HFF-Myc (cell line): ENCODE measurements at places on chromosomes 5 and 9.

DNA sequence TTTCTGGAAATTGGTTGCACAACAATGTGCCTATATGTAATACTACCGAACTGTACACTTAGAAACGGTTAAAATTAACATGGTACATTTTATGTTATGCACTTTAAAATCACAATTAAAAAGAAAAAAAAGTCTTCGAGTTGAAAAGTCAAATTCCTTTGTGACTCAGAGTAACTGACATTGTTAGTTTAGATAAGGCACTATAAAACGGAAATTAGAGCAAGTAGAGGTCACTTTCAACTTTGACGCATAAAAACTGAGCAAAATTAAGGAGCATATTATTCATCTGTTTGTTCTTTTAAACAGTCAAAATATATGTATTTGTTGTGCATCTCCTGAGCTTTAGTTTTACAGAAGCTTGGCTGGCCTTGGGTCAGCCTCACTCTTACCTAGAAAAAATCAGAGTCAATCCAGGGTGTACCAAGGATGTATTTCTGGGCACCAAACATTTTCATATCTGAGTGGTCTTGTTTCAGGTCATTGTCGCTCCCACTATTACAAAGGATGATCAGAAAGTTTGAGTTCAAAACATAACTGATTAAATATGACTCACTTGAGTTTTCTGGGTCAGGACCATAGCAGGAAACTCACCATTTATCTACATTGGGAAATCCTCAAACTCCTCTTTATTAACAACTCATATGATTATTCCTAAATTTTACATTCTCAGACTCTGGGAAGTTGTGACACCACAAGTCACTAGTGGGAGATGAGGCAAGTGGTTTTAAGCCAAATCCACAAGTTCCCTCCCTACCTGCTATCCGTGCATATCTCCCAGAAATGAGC, 160.6 kb downstream of the CCDC192 start:
- DNase-seq, result no peak

GRCh38 chr9:132877824-132878694, at the start of gene AK8:
Gene AK8, minus strand, starts transcription at chr9:132878284. Its CDS starts 29 bp downstream, at chr9:132878255.
- peak; percentile 12 for DNase-seq

DNA sequence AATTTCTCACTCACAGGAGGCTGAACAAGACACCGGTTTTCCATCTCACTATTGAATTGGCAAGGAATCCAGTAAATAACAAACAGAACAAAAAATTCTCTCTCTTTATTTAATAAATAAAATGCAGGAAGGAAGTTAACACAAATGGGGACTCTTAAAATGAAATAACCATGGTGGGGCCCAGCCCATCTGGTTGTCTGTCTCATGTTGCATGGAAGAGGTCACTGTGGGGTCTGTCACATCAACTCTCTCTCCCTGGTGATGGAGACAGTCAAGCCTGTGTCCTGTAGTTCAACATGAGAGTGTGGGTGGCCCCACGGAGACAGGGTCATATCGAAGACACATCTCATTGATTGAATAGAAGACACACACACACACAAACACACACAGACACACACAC, 297.7 kb downstream of the IRX2 start:
- DNase-seq, result no peak

- no peak for DNase-seq
These were observed 318.8 kb downstream of the DNAH5 start for GRCh38 chr5:13625616-13626198.

- no peak for DNase-seq
These were observed 22.5 kb downstream of the TRPM6 start for GRCh38 chr9:74865177-74865576.

DNA sequence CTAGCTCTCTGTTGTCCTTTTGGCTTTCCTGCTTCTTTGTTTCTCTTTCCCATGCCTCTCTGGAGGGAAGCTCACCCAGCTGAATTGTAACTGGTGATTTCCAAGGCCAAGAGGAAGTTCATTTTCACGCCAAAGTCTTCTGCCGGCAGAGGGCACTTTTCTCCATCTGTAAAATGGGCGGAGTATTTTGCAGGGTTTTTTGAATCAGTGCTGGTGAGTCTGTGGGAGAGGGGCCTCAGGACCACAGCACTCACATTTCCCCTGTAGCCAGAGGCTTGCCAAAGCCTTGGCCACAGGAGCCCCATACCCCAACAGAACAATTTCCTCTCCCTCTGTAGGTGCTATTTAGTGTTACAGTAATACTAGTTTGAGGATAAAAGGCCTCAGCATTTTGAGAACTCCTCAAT, 42.3 kb upstream of the MATR3 start:
- no peak for DNase-seq

DNA sequence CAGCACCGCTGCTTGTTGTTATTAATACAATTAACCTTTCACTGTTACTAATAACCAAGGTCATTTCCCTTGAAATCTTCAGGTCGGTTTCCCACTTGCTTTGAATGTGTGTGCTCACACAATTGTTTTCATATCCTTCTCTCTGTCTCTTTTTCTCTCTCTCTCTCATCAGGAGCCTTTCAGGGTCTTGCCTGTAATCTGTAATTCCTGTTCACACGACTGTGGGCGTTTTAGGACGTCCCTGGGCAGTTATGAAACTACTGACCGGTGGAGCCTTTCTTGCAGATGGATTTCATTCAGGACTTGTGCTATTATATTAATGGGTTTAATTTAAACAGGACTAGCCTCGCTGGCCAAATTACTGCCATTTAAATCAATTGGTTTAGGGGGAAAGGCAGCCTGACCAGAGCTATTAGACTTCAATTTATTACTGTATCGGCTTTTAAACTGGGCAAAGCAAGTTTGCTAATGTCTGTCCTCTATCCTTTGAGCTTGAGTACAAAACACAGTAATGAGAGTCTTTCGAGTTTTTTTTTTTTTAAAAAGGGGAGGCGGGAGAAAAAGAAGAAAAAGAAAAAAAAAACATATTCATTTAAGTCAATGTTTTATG, 316.0 kb upstream of the TLE4 start:
- DNase-seq, result no peak

- no peak for DNase-seq
These were observed 680 bp upstream of the RFK start for GRCh38 chr9:76394960-76395252.

DNA sequence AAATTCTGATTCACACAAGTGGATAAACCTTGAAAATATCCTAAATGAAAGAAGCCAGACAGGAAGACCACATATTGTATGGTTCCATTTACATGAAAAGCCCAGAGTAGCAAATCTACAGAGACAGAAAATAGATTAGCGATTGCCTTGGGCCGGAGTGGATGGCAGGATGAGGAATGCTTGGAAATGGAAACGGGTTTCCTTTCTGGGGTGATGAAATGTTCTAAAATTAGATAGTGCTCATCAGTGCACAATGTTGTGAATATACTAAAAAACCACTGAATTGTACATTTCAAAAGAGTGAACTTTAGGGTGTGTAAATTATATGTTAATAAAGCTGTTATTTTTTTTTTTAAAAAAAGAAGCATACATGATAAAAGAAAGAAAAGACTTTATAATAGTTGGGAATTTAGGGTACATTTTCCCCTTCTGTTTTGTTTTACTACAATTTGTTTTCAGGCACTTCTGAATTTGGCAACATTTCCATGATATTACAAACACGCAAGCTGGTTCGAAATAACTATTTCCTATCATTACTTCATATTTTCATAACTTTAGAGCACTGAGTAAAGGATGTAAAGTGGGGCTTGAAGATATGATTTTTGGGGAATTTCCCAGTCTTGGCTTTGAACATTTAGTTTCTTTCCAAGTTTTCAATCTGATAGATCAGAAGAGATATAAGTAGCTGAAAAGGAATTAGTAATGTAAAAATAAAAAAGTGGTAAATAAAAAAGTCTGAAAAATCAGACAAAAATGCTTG, 23.9 kb downstream of the SLC35A4 start:
- no peak for DNase-seq

- DNase-seq, result no peak
These were observed 30.5 kb downstream of the ST8SIA4 start for GRCh38 chr5:100872408-100873190.

- DNase-seq, result no peak
These were observed 4.6 kb downstream of the EPB41L4B start for GRCh38 chr9:109316207-109316640.

GRCh38 chr5:87997662-87998061, 271.0 kb downstream of the TMEM161B start:
- DNase-seq, result no peak

DNA sequence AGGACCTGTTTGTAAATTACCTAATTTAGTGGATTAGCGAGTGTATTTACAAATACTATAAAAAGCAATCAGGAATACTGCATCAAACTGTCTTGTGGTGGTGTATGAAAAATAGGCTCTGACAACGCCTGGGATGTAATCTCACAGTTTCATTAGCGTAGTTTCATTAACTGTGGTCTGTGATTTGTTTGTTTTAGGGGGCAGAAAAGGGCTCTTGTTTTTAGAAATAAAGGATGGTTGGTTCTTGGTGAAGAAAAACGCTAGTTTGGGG, 1.4 kb downstream of the SLC44A1 start:
- DNase-seq, result no peak

DNA sequence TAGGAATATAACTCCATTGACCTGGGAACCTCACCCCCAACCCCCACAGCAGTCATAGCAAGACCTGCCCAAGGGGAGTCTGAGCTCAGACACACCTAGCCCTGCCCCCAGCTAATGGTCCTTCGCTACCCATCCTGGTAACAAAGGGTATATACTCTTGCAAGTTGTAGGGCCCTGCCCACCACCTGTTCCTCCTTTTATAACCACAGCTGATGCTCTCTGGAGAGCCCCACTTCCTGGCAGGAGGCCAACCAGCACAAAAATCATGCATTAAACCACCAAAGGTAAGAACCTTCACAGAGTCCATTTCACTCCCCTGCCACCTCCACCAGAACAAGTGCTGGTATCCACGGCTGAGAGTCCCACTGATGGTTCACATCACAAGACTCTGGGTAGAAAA, 1195.3 kb upstream of the SEMA6A start:
- no peak for DNase-seq

DNA sequence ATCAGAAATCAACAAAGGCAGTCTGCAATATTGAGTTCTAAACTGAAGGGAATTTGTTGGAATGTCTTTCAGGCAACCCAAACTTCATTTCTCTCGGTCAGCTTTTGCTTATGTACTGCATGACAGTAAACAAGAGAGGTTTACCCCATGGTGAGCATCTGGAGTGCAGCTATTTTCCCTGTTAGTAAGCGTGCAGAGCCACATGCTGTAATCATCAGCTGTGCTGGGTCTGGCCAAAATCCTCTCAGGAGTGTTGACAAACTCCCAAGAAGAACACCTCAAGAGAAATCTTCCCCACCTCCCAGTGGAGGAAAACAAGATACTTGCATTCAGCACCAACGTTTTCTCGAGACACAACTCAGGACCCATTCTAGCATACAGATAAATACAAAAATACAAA, 83.6 kb upstream of the ADAMTSL1 start:
- DNase-seq, result peak; percentile 58

GRCh38 chr5:120806202-120806601, 342.1 kb downstream of the PRR16 start:
- DNase-seq, result no peak

- DNase-seq, result peak; percentile 31
These were observed 892.9 kb downstream of the NR2F1-AS1 start for GRCh38 chr5:92687821-92688722.

GRCh38 chr9:2525147-2525546, 96.4 kb upstream of the VLDLR start:
- no peak for DNase-seq

DNA sequence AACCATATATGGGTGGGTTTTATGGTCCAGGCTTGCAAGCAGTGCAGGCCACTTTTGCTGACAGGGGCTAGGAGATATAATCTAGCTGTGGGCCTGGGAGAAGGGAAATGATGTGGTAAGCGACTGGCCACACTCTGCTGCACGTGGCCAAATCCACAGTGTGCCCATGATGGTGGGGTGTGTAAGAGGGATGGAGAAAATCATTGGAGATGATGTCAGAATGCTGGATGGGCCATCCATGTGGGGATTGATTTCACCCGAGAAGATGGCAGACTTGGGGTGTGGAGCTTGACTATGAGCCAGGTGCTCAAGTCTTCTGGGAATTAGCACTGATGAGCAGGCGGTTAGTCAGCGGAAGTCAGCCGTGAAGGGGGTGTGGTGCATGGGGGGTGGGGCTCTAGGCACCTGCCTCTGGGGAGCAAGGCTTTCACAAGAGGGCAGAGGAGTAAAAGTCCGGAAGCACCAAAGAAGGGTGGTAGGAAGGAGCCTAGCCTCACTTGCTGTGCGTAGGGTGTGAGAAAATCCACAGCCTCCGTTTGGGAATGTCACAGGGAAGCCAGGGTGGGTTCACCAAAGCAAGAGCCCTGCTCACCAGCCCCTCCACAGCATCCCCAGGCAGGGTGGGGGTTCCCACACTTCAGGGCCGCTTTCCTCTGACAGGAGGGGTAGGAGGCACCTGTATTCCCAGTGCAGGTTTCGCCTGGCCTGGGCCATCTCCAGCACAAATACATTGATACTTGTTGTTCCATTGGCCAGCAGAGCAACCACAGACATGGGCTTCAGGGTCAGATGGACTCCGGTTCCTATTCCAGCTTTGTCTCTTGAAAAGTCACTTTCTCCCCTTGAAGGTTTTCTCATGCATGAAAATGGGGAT, 44.5 kb upstream of the ANGPTL2 start:
- no peak for DNase-seq

DNA sequence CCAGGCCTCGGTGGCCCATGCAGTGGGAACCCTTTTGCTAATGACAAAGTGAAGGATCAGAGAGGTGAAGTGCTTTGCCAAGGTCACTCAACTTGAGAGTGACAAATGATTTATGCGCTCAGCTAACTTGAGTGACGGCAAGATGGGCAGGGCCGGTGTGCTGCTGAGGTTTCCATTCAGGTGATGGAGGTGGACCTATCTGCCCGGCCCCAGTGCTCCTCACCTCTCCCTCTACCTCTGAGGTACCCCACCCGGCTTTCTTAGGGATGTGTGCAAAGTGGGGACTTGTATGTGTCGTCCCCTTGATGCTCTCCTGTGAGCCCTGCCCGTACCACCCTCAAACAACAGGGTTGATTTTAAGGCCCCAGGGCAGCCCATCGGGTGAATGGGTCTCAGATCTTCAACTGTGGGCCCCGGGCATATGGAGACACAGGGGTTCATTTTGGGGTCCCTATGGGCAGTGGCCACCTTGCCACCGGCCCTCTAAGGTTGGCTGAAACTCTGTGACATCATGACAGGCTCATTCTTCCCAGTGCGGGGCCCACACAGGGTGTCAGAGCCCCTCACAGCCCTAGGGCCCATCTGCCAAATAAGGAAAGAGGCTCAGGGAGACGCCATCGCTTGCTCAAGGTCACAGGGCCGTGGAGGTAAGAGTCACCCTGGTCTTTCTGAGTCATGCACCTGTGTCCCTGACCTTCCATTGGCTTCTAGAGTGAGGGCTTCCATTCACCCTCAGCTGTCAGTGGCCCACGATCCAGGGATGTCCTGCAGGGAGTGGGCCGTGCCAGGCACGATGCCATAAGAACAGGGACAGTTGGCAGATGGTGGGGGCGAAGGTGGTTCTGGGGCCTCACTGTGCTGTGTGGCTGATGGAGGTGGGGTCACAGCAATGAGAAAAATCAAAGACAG, 170.6 kb upstream of the MVB12B start:
- DNase-seq, result no peak

GRCh38 chr5:84729326-84729725, 344.6 kb upstream of the EDIL3 start:
- no peak for DNase-seq
